Stimulated activated CD4-positive, alpha-beta T cell treated with anti-CD3 and anti-CD28 coated beads, Interleukin-4, amount 100 ng/mL, for 24 hours (primary cell): ENCODE measurements at places on chromosomes 2 and 18.

GRCh38 chr18:66749481-66750035 lies 145.7 kb upstream of the CDH19 start:
- no peak for DNase-seq

DNA sequence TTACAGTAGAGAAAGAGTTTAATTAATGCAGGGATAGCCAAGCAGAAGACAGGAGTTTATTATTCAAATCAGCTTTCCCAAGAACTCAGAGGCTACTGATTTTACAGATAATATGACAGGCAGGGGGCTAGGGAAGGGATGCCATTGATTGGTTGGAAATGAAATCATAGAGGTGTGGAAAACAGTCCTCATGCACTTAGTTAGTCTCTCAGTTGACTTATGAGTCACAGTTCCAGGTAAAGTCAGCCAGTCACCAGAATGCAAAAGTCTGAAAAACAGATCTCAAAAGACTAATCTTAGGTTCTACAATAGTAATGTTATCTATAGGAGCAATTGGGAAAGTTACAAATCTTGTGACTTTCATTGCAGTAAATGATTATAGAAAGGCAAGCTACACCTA lies 676.4 kb upstream of the CHAC2 start:
- no peak for DNase-seq

DNA sequence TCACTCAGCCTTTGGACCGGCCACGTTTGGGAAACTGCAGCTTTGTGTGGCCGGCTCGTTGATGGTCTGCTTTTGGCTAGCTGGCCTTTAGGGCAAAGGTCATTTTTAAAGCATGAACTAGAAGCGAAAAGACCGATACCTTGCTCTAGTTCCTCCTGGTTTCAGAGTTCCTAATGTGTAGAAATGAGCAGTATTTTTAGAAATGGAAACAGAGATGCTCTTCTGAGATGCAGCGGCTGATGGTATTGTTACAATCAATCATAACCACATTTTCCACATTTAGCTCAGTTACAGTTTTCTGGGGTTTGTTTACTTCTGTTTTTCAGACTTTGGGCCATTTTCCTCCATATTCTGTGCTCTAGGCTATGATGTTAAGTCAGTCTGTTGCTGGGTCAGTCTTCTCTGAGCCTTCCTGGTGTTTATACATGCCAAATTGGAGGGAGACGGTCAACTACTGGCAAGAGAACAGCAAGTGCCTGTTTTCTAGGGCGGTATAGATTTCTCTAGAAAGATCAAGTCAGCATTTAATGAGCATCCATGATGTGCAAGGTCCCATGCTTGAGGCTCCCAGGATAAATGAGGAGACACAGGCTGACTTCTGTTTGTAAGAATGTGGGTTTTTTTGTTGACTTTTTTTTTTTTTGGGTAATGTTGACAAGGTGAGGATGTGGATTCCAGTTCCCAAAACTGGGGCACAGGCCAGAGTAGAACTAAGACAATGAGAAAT lies 28.0 kb downstream of the RNF144A start:
- no peak for DNase-seq

GRCh38 chr2:41736105-41736567 lies 311.7 kb upstream of the PKDCC start:
- no peak for DNase-seq

- DNase-seq = no peak
These were observed 103.6 kb upstream of the CELF4 start for GRCh38 chr18:37668971-37669747.

DNA sequence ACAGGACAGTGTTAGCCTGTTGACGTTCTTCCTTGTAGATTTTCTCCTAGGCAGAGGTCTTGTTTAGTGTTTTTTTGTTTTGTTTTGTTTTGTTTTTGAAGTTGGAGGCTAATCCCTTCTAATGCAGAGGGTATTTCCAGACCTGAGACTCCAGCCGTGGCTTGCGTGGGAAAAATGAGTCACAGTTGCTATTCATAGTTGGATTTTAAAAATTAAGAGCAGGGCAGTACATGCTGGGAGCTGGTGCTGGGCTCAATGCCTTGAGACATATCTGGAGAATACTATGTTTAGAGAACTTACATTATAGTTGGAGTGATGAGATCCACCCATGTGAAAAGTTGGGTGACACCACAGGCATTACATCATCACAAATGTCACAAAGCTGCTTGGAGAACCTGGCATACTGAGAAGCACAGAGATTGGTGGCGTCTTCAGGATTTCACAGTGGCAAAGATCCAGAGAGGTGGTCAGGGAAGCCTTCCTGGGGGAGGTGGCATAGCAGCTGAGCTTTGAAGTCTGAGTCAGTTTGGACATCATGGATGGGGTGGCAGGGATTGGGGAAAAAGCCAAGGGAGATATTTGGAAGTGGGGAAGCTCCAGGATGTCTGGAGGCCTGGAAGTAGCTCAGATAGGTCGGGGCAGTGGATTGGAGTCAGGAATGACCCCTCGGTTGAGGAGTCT lies 249.4 kb downstream of the LOXHD1 start:
- no peak for DNase-seq

GRCh38 chr18:36862182-36862581 lies 33.3 kb downstream of the KIAA1328 start:
- no peak for DNase-seq

- no peak for DNase-seq
These were observed 57.3 kb upstream of the CYP26B1 start for GRCh38 chr2:72204786-72205503.

DNA sequence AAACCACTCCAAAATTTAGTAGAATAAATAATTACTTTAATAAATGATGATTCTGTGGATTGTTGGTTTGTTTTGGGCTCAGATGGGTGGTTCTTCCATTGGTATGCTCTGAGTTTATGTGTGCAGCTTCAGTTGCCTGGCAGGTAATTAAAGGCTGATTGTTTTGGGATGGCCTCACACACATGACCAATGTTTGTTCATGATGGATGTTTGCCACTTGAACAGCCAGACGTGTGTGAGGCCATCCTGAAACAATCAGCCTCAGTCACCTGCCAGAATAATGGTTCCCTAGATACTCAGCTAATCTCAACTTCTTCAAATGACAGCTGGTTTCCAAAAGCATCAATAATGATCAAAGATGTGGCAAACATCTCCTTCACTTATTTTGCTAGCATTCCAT lies 352.5 kb upstream of the GULP1 start:
- DNase-seq = no peak

- DNase-seq = no peak
These were observed 1.1 kb downstream of the EMILIN1 start for GRCh38 chr2:27079233-27080139.

DNA sequence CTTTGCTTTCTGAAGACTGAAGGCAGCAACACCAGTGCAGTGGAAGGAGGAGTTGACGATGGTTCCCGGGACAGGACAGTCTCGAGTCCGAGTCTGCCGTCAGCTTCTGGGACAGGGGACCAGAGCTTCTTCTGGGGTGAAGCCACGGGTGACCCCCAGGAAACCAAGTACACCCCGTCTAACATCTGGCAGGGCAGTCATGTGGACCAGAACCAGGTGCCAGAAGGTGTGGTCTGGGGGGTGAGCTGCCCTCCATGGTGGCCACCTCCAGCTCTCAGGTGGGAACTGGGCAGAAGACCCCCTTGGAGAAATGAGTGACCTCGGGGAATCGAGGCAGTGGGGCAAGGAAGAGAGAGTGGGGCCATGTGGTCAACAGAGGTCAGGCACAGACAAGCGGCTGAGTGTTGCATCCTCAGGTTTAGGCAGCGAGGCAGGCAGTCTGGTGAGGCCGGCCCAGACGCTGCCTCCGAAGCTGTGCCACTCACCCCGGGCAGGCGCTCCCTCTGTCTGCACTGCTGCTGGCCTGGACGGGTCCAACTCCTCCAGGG lies 204.3 kb downstream of the HDAC4 start:
- no peak for DNase-seq

- DNase-seq = no peak
These were observed 79.4 kb downstream of the GFPT1 start for GRCh38 chr2:69307579-69308064.

- no peak for DNase-seq
These were observed 276.3 kb downstream of the KCNS3 start for GRCh38 chr2:18154812-18155211.

DNA sequence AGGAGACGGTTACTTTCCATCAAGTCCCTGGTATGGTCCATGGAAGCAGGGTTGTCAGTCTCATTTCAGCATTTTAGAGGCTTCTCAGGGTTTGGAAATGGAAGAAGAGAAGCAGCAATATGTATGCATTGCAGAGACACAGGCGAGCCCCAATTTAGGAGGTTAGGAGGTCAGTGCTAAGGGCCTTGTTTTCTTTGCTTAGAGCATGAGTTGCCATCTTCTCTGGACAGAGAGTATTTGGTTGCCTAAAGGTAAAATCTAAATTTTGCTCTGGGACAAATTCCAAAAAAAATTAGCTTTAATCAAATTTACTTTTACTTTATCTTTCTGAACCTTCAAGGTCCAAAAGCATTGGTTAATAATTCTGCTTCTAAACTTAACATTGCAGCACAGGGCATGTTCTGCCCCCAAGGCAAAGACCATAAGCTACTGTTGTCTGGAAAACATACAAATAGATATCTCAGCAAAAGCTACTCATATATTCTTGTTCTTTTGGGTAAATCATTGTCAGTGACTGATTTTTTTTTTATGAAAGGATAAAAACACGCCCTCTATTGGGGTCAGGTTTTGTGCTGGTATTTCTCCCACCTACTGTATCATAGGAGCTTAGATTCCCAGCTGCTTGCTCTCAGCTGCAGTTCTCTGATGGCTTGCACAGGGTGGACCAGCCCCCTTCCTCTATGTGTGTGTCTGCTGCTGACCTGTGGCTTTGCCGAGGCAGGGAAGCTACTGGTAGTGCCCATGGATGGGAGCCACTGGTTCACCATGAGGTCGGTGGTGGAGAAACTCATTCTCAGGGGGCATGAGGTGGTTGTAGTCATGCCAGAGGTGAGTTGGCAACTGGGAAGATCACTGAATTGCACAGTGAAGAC lies at the start of gene UGT1A9:
Gene UGT1A9 (plus strand): TSS at position 609 of the 872 bp plus-strand sequence. CDS start 37 bp downstream, at position 646.
- no peak for DNase-seq

- no peak for DNase-seq
These were observed 30.1 kb downstream of the IGFBP5 start for GRCh38 chr2:216665242-216665641.

- DNase-seq = no peak
These were observed 83.6 kb downstream of the RTTN start for GRCh38 chr18:70121842-70122241.

DNA sequence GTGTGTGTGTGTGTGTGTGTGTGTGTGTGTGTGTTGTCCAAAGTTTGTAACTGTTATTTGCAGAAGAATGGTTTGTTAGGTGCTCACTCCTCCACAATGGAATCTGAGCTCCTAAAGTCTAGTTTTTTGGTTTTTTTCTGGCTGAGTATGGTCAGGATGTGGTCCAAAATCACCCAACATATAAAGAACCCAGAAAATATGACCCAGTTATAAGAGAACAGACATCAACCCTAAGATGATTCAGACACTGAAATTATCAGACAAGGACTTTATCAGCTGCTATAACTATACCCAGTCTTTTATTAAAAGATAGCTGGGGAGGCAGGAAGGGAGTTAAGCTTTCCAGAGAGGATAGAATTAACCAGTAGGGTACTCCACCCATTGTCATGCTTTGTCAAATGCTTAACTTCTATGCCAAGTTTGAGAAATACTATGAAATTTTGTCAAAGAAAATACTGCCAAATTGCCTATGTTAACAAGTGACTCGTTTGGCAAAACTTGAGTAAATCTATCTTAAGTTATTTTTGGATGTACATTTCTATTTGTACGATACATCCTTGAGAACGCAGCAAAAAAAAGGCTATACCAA lies 57.5 kb downstream of the TANK start:
- no peak for DNase-seq

GRCh38 chr2:235812185-235812665 lies 318.4 kb downstream of the AGAP1 start:
- DNase-seq = no peak

DNA sequence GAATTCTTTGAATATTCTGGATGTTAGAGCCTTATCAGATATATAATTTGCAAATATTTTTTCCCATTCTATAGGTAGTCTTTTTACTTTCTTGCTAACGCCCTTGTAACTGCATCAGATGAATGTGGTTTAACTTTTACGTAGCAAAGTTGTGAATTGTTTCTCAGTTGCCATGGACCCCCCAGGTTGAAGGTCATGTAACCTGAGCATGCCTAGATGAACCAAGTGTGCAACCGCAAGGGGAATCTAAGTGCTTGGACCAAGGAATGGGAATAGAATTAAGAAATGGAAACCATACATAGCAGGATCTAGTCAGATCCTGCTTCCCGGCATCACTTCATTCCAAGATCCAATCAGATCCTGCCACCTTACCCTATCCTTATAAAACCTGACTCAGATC lies 65.1 kb upstream of the TNP1 start:
- DNase-seq = no peak

- no peak for DNase-seq
These were observed 59.0 kb downstream of the TACR1 start for GRCh38 chr2:75140288-75140687.

GRCh38 chr2:12543978-12544558 lies 172.7 kb upstream of the TRIB2 start:
- DNase-seq = no peak

DNA sequence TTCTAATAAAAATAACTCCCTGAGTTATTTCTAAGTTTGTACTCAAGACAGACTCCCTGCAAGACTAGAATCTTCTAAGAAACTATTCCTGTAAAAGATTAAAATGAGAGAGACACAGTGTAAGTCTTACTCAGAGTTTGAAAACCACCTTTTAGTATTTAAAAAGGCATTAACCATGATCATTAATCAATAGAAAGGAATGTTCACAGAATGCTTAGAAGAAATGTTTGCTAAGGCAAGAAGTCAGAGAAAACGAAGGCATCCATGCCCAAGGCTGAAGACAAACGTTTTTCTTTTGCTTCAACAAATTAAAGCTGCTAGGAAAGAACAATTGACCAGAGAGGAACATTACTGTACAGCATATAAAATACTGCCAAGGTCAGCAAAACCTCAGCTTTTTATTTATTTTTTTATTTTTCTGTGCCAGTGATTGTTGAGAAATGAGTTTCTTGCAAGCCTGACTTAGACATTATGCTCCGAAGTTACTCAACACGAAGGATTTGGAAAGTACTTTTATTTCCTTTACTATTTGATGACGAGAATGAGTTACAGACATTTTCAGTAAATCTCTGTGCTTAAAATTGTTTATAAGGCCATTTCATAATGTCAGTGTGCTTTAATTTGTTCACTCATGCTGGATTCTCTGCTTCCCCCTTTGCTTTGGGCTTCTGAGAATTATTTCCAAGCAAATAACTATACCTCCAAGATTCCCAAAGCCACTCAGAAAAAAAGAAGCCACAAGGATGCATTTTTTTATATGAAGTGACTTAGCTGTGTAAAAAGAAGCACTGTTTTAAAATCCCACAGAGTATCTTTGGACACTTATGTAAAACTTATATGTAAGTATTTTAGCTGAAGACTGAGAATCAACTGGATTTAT lies 20.5 kb downstream of the RND3 start:
- DNase-seq = no peak

DNA sequence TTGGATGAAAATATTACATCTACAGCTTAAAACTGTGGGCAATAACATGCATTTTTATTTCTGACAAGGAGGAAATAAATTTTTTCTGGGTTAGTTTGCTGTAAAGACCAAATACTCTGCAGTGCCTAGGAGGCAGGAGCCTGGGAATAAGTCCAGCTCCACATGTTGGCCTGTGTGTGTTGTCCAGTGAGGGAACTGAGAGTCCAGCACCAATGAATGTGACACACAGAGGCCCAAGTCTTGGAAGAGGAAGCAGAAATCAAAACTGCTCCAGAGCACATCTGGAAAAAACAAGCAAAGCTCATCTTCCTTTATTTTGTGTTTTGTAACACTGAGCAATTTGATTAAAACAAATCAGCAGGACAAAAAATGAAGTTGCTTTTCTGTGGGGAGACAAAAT lies 63.1 kb upstream of the KLHL14 start:
- DNase-seq = no peak

- no peak for DNase-seq
These were observed 480.0 kb downstream of the RIT2 start for GRCh38 chr18:42635378-42636048.
